ENCODE measurements at places on chromosomes 16 and 17.

GRCh38 chr17:50213026-50214022 lies 11.9 kb upstream of the COL1A1 start:
- peak; percentile 88 for DNase-seq

GRCh38 chr17:78242024-78242742 lies 10.8 kb downstream of the TMEM235 start:
- no peak for DNase-seq

DNA sequence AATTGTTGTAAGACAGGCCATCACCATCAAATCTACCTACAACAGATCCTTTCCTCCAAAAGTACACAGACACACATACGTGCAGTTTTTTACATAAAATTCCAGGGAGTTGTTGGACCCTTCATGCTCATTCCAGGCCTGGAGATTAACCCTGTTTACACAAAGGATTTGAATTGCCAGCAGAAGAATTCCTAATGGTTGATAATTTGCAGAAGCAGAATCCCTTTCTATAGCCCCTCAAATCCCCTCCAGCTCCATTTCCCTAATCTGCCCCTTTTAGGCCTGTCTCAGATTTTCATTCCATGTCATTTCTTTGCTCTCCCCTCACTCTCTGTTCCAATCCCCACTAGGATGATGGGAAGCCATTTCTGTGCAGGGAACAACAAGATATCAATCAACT lies 102.9 kb upstream of the TOX3 start:
- DNase-seq = no peak

DNA sequence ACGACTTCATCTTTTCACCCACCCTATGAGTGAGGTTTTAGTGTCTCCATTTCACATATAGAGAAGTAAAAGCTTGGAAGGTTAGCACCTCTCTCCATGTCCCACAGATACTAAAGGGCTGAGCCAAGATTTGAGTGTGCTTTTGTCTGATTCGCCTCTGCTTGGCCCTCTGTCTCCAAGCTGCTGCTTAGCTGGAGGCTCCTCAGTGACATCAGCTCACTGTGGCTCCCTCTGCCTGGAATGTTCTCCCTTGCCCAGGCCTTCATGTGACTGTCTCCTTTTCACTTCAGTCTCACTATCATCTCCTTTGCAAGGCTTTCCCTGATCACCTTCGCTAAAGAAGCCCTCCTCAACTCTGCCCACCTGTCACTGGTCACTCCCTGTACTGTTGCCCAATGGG lies 84.5 kb upstream of the HSBP1 start:
- no peak for DNase-seq

DNA sequence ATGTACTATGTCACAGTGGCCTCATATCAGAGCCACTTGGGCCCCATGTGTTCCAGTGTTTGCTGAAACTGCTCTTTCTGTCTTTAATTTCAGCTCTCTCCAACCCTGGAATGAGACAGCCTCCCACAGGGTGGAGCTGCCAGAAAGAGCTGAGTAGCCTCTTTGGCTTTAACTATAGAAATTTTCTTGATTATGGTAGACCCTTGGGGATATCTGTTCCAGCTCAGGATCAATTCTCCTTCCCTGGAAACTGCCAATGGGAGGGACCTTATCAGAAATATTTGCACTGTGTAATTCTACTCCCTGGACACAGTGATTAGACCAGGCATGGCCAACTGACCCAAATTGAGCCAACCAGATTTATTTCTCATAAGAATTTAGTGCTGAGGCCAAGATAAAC lies 39.0 kb upstream of the KDM8 start:
- no peak for DNase-seq

DNA sequence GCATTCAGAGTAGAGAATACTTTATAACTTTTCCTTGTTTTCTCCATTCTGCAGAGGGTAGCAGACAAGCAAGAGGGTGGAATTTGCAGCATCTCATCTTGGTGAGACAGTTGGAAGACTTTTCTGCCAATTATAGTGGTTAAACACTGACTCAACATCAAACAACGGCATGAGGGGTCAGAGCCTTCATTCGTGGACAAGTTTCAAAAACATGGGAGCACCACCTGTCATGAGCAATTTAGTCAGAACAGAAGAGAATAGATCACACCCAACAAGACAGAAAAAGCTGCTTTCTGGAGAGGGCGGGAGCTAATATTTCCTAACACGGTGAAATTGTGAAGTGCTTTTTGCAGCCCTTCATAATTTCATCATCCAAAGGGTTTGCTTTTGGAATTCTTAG lies 17.9 kb upstream of the ZNF652 start:
- DNase-seq = no peak

- no peak for DNase-seq
Observed at GRCh38 chr17:18379246-18380146, 1.9 kb downstream of the EVPLL start.

GRCh38 chr17:28645576-28645939 lies 600 bp upstream of the BLTP2 start:
- no peak for DNase-seq

- no peak for DNase-seq
Observed at GRCh38 chr16:71635632-71636031, 9.6 kb downstream of the MARVELD3 start.
